ENCODE measurements at places on chromosomes 1 and 21.

- DNase-seq: no peak
These were observed 1.3 kb upstream of the AKT3 start for GRCh38 chr1:243851257-243851756.

GRCh38 chr1:98333406-98333805 lies 328.1 kb upstream of the SNX7 start:
- DNase-seq: no peak

GRCh38 chr1:48760857-48761256 lies 15.8 kb downstream of the BEND5 start:
- no peak for DNase-seq

- DNase-seq: no peak
These were observed 38.8 kb upstream of the TNFSF4 start for GRCh38 chr1:173245892-173246291.

- no peak for DNase-seq
These were observed 45.1 kb downstream of the BCL9 start for GRCh38 chr1:147586414-147586813.

DNA sequence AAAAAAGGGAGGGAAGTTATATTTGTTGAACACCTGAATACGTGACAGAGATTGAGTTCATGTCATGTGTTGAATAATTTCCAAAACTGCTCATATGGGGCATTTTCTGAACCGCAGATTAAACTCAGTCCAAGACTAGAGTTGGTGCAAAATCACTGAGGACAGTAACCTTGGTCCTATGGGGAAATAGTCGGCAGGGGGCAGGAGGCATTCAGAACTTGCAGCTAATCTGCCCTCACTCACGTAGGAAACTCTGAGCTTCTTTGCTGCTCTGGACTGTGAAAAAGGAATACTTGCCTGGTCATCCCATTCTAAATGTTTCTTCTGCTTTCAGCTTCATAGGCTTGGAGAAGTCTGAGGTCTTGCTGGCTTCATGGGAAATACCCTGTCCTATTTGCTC lies 228.3 kb upstream of the ZP4 start:
- DNase-seq: no peak

GRCh38 chr1:153533689-153534201 lies 2.0 kb downstream of the S100A6 start:
- DNase-seq: no peak

Measured in activated naive CD4-positive, alpha-beta T cell treated with anti-CD3 and anti-CD28 coated beads, Interleukin-2, amount 10 ng/mL, durations not matched to agents 7 days and 5 days (primary cell).